GM23248 (cell line): ENCODE measurements at places on chromosomes 13 and 19. TPM values are rescaled to one million over a fixed set of nuclear protein-coding genes. Genes with fewer than 3 reads are reported as not detected.

Gene SRRM5
- polyA plus RNA-seq, result not detected in 2 replicates

Gene CGB2
- 0.75 TPM in 1 of 2 replicates, not detected in the other for polyA plus RNA-seq

Gene KBTBD6
- polyA plus RNA-seq, result 5.1 and 5.7 TPM in 2 replicates

Gene WASF3
- polyA plus RNA-seq, result 13.5 and 14.7 TPM in 2 replicates

Gene ZNF541
- polyA plus RNA-seq, result 0.11 and 0.15 TPM in 2 replicates

Gene PALM
- 0.32 and 0.36 TPM in 2 replicates for polyA plus RNA-seq

Gene POLD1
- polyA plus RNA-seq, result 12.6 and 13.7 TPM in 2 replicates

Gene POSTN
- polyA plus RNA-seq, result 233 and 237 TPM in 2 replicates

Gene LGALS4
- polyA plus RNA-seq, result 0.19 TPM in 1 of 2 replicates, not detected in the other

Gene COL4A2
- 137 and 146 TPM in 2 replicates for polyA plus RNA-seq

Gene APOC4
- polyA plus RNA-seq, result not detected in 2 replicates

Gene GIPR
- not detected in 2 replicates for polyA plus RNA-seq

Gene LGALS7B
- not detected in 2 replicates for polyA plus RNA-seq

Gene KIR2DL3
- not detected in 2 replicates for polyA plus RNA-seq

Gene NCR1
- polyA plus RNA-seq, result not detected in 2 replicates

Gene SLITRK6
- not detected in 2 replicates for polyA plus RNA-seq

Gene GTF2F2
- 26.4 and 27.6 TPM in 2 replicates for polyA plus RNA-seq

Gene FFAR1
- polyA plus RNA-seq, result not detected in 2 replicates

Gene SULT2A1
- polyA plus RNA-seq, result not detected in 2 replicates

Gene COQ8B
- 13.4 and 15.2 TPM in 2 replicates for polyA plus RNA-seq

Gene TMIGD2
- not detected in 2 replicates for polyA plus RNA-seq

Gene OR7C1
- not detected in 2 replicates for polyA plus RNA-seq

Gene LILRB2
- not detected in 2 replicates for polyA plus RNA-seq

Gene BEST2
- not detected in 2 replicates for polyA plus RNA-seq

Gene SYNE4
- 0.11 and 0.31 TPM in 2 replicates for polyA plus RNA-seq

Gene ITGBL1
- 332 and 336 TPM in 2 replicates for polyA plus RNA-seq

Gene NANOS3
- 2.7 TPM in 2 replicates for polyA plus RNA-seq

Gene ELOF1
- polyA plus RNA-seq, result 71.8 and 72.6 TPM in 2 replicates

Gene ZNF497
- 0.65 and 0.72 TPM in 2 replicates for polyA plus RNA-seq

Gene ODAD3
- 0.44 and 0.95 TPM in 2 replicates for polyA plus RNA-seq

Gene PLEKHG2
- polyA plus RNA-seq, result 12.2 and 13.5 TPM in 2 replicates

Gene ZNF443
- 1.2 and 1.4 TPM in 2 replicates for polyA plus RNA-seq

Gene ACP7
- polyA plus RNA-seq, result 0.30 and 0.47 TPM in 2 replicates

Gene ZNF563
- polyA plus RNA-seq, result 2.6 and 2.8 TPM in 2 replicates

Gene BAX
- 92.7 and 97.3 TPM in 2 replicates for polyA plus RNA-seq

Gene TNNI3
- polyA plus RNA-seq, result 0.35 TPM in 1 of 2 replicates, not detected in the other

Gene KLF5
- polyA plus RNA-seq, result 5.6 and 7.1 TPM in 2 replicates

Gene OR7D2
- not detected in 2 replicates for polyA plus RNA-seq

Gene EDDM13
- not detected in 2 replicates for polyA plus RNA-seq

Gene DCLK1
- polyA plus RNA-seq, result 0.34 and 0.48 TPM in 2 replicates

Gene FXYD1
- 1.2 and 1.9 TPM in 2 replicates for polyA plus RNA-seq

Gene ANKRD24
- polyA plus RNA-seq, result 0.14 and 0.46 TPM in 2 replicates

Gene ZNF132
- 4.5 and 5.8 TPM in 2 replicates for polyA plus RNA-seq

Gene ZNF222
- polyA plus RNA-seq, result 3.1 and 3.2 TPM in 2 replicates

Gene ERICH6B
- polyA plus RNA-seq, result not detected in 2 replicates

Gene MTIF3
- 64.0 and 66.5 TPM in 2 replicates for polyA plus RNA-seq

Gene NMRK2
- polyA plus RNA-seq, result not detected in 2 replicates
